Right ventricle myocardium inferior (tissue), 1 donor: ENCODE measurements at places on chromosomes 6 and 20.

- peak; percentile 71 for DNase-seq
Observed at GRCh38 chr6:166565084-166565967, 21.2 kb downstream of the RAMACL start.

DNA sequence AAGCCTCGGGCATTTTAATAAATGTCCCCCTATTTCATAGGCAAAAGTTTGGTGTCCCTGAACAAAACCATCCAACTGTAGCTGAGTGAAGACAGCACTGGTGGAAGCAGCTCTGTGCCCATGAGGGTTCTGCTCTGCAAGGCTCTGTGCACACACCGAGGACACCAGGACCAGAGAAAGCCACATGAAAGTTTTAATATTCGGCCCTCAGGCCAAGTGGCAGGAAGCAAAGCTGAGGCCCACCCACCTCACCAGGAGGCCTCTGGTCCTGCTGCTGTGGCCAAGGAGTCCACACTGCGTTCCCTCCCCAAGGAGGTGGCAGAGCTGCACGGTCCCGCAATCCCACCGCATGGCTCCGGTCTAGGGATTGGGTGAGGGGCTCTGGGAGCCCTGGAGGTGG lies 62.6 kb upstream of the RPS6KA2 start:
- DNase-seq = no peak

GRCh38 chr6:66814156-66814555 lies 1107.1 kb upstream of the EYS start:
- DNase-seq = no peak

GRCh38 chr6:111399626-111400025 lies 83.4 kb downstream of the REV3L start:
- DNase-seq = no peak

DNA sequence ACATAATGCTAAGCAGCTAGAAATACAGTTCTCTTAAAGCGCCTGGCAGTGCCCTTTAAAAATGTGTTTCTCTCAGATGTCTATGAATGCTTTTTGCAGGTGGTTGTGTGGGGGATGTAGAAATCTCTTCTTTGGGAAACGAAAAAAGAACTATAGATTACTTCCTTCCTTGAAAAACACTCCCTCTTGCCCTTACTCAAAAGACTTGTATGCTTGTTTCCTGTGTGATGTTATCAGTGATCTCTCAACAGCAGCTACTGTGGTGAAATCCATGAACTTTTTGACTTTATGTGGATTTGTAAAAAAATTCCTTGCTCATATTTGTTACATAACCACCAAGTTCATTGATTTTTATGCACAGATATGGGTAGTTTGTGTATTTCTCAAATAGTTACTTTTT lies 916.5 kb downstream of the QKI start:
- no peak for DNase-seq

DNA sequence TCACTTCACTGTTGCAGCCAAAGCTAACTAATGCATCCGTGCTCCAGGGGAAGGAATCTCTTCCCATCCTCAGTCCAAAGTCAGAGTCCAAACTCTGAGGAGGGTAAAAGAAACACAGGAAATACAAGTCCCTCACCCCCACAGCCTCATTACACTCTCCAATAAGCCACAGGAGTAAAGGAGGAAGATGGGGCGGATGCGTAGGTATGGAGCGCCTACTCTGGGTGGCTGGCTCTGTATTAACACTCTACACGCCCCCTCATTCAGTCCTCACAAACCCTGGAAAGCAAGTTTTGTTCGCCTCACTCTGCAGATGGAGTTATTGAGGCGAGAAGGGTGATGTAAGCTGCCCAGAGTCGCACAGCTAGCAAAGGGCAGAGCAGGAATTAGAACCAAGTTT lies 242.9 kb downstream of the NRN1 start:
- no peak for DNase-seq

- DNase-seq = no peak
Observed at GRCh38 chr6:25717866-25718740, 36.4 kb upstream of the SLC17A4 start.

GRCh38 chr6:151005896-151006632 lies 140.6 kb downstream of the MTHFD1L start:
- DNase-seq = no peak

- no peak for DNase-seq
Observed at GRCh38 chr6:161067749-161068148, 76.2 kb downstream of the MAP3K4 start.

- DNase-seq = no peak
Observed at GRCh38 chr6:136189104-136189503, 61.0 kb downstream of the MTFR2 start.

- DNase-seq = no peak
Observed at GRCh38 chr6:158897236-158897635, 78.1 kb upstream of the EZR start.

GRCh38 chr6:120378582-120379220 lies 955.6 kb downstream of the TBC1D32 start:
- DNase-seq = no peak
